ENCODE measurements at places on chromosomes 2 and 18.

DNA sequence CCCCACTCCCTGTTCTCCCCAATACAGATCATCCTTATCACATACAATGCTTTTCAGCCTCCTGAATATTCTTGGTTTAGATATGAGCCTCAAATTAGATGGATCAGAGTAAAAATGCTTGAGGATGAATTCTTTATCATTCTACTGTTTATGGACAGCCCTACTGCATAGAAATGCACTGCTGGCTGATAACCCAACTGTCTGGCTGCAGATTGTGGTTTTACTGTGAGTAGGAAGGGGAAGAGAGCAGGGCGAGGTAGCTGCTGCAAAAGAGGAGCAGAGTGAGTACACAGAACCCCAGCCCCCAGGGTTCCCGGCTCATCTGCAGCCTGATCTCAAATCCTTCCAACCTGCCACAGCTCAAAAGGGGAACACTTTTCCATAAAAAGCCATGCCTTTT is 29.4 kb upstream of the NCOA1 start:
- DNase-seq: no peak

DNA sequence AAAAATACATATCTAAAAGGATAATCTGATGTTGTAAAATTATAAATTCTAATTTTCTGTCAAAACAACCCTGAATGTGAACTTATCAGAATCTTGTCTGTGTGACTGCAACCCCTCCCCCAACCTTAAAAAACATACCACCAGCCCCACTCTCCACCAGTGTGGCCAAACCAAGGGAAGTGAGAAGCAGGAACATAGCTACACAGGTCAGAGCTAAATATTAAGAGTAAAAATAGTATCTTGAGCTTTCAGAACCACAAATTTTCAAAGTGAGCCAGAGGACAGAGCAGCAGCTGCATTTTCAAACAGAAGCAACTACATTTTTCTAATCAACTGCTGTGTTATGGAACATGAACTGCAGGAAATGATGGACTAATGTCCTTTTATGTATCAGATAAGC is 156.7 kb downstream of the SLC4A10 start:
- DNase-seq: no peak

- DNase-seq: no peak
These were observed 172.8 kb downstream of the ANTXR1 start for GRCh38 chr2:69185807-69186206.

GRCh38 chr18:11663439-11664029 is 25.5 kb upstream of the GNAL start:
- no peak for DNase-seq

DNA sequence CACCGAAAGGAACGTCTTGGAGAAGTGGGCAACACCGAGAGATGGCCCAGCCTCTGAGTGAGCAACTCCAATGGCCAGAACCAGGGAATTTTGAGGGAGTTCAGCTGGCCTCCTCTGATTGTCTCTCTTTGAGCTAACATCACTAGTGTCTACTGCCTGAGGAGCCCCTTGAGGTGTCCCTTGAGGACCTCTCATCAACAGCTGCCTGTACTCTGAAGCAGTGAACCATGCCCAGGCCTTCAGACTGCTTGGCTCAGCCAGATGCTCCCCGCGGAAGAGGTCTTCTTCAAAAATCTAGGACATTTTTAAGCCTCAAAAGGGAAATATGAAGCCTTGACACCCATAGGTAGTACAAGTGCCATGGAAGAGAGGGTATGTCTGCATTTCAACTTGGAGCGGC is 430.4 kb downstream of the TXNL1 start:
- DNase-seq: no peak

DNA sequence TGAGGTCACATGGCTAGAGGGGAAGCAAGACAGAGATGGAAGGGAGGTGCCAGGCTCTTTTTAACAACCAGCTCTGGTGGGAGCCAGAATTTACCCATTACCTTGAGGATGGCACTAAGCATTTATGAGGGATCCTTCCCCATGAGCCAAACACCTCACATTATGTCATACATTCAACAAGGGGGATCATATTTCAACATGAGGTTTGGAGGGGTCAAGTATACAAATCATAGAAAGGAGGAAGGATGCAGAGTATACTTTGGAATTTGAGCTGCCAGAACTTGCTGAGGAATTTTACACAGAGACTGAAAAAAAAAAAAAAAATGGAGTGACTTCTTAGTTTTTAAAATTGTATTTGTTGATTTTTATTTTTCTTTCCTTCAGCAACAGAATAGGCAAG is 891.4 kb downstream of the CCDC85A start:
- DNase-seq: no peak

GRCh38 chr2:164386231-164386630 is 235.1 kb downstream of the GRB14 start:
- DNase-seq: no peak

DNA sequence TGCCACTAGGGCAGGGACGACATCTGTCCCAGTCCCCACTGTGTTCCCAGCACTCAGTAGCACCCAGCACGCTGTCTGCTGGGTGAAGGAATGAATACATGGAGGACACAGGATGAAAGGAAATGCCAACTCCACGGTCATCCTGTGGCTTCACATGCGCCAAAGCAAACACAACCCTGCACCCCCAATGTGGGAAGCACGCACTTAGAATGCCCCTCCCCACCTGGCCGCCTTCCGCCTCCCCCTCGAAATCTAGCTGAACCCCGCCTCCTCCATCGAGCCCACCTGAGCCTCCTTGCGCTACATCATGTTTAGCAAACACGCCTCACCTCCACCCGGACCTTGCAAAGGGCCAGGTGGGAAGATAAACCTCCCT is 33.9 kb downstream of the ADCY3 start:
- peak; percentile 72 for DNase-seq

GRCh38 chr2:128984081-128984480 is 665.4 kb upstream of the HS6ST1 start:
- no peak for DNase-seq

DNA sequence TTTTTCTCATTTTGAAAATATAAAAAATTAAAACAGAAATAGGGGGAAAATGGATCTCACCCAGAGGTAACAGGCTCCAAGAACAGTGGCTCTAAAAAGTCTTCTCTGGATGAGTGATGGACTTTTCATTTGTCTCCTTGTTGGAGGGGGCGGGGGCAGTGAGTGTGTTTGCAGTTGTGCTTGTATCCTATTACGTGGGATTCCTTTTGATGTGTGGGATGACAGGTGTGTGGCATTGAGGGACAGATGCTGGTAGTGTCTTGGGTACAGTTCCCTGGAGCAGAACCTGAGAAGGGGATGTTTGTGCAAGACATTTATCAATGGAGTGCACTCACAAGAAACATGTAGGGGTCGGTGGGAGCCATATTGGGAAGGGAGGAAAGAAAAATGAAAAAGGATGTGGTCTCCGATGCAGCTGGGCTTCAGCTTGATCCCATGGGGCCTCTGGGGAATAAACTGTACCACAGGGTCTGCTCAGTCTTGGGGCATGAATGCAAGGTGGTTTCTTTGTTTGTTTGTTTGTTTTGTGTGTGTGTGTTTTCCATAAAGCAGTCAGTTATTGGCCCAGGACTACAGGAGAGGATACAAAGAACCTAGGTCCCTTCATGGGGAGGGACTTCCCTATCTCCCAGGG is 120.0 kb upstream of the SLC35G4 start:
- no peak for DNase-seq

DNA sequence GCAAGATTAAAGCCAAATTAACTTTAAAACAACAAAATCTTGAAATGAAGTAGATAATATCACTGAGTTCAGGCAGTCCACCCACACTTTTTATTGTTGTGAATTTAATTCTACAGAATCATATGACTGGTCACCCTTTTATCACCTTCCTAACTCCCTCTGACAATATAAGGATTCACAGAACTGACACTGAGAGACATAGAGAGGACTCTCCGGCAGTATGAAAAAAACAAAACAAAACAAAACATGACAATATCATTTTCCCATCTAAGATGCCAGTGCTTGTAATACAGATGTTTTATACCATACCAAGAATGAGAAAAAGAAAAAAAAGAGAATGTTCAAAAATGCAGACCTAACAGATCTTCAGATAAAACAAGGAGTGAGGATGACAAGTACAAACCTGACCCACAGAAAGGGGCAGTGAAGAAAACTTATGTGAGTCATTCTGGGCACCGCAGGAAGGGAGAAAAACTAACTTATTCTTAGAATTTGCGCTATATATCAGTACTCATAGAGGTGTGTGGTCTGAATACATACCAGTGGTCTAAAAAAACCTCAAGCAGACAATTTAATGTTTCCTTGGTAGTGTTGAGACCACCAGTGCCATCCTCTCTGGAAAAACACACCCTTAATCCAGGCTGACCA is 136.6 kb downstream of the ZAP70 start:
- no peak for DNase-seq

DNA sequence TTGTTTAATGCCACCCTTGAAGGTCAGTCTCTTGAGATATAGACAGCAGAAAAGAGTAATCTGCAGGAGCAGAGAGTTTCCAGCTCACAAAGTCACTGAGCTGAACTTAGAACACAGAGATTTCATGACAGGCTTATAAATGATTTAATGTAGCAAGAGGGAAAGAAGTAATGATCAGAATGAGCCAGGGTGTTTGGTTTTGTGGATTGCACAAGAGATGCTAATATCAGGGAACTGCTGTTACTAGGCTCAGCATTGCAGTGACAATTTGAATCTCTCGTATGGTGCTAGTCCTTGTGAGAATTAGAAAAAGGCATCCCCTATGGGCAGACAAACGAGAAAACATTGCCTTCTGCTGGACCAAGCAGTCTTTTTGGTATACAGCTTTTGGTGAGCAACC is 61.7 kb upstream of the ITGB6 start:
- no peak for DNase-seq

DNA sequence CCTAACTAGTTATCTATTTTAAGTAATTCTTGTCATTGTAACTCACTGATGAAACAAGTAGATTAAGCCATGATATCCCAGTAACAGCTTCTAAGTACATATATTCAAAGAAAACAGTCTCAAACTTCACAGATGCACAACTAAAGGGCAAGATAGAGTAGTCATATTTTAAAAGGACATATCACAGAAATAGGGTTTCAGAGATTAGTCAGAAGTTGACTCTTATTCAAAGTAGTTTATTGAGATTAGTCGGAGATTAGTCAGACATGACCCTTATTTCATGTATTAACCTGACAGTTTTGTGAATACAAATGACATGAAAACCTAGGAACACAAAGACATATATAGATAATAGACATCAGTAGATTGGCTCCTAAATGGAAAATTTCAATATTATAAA is 15.9 kb upstream of the CHAC2 start:
- no peak for DNase-seq

DNA sequence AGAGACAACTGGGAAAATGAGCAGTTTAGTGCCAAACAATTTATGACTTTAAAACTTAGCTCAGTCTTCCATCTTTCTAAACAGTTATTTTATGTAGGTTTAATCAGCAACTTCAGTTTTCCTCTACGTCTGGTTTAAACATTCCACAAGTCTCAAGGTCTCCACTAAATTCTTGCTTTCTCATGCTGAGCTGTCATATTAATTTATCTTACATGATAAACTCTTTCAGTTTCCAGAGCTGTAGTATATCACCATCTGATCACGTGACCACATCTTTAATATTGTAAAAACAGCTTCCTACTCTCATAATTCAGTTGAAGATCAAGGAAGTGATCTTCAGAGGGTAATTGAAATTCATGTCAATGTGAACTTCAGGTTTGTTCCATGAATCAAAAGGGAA is 158.6 kb downstream of the ZNF804A start:
- no peak for DNase-seq

DNA sequence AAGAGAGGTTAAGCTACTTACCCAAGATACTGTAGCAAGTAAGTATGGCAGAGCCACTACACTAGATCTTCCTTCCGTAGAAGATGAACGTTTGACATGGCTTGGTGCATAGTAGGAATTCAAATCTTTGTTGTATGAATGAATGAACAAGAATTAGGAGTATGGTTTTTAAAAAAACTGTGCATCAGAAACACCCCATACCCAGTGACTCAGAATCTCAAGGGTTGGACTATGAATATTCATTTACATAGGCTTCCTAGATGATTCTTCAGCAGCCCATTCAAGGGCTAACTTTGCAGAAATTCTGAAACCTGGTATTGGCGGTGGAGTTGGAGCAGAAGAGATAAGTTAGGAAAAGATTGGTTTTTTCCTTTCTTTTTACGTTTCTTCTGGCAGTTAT is 5.4 kb downstream of the ACTR3 start:
- DNase-seq: no peak

GRCh38 chr2:2657121-2657962 is 326.3 kb upstream of the MYT1L start:
- no peak for DNase-seq

GRCh38 chr18:39701055-39701783 is 2135.6 kb upstream of the CELF4 start:
- no peak for DNase-seq

GRCh38 chr18:6976935-6977334 is 140.7 kb downstream of the LAMA1 start:
- DNase-seq: no peak

DNA sequence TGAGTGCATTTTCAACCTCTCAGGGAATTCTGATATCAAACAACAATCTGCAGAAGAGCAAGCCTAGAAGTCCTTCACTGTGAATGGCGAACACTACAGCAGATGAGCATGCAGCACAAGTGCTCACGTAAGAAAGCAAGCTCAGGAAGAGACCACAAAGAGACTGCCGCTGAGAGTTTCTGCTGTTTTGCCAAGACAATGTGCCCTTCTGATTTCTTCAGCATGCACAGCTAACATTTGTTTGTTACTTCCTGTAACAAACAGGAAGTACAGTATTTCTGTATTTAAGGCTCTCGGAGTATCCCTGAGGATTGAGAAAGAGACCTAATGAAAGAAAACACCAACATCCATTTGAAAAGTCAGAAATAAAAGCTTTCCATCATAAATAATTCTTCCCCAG is 45.9 kb downstream of the MBOAT2 start:
- DNase-seq: no peak

GRCh38 chr18:5918205-5918858 is 23.0 kb upstream of the TMEM200C start:
- DNase-seq: no peak

GRCh38 chr2:42214669-42215068 is 45.5 kb downstream of the EML4 start:
- DNase-seq: no peak

GRCh38 chr2:237254369-237254861 is 159.5 kb downstream of the COL6A3 start:
- DNase-seq: no peak

- no peak for DNase-seq
These were observed 50.4 kb downstream of the TNS1 start for GRCh38 chr2:217952409-217952808.
